ENCODE measurements at places on chromosomes 2 and 18.

- no peak for DNase-seq
Observed at GRCh38 chr2:178512484-178512883, 32.2 kb downstream of the PLEKHA3 start.

- DNase-seq: no peak
Observed at GRCh38 chr2:134771313-134771801, 52.6 kb upstream of the TMEM163 start.

DNA sequence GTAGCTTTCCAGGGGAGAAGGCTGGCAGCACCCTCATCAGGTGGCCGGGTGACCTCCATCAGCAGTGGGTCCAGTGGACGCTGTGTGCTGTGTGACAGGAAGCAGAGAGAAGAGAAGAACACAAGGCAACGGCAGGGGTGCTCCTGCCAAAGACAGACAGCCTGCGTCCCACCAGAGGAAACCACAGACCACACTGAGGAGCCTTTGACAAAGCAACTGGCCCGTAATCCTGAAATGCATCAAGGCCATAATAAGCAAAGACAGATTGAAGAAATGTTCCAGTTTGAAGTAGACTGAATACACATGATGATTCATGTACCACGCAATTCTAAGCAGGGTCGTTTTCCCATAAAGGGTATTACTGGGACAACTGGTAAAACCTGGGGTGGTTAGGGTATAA is 172.4 kb downstream of the FBXO15 start:
- DNase-seq: no peak

- DNase-seq: no peak
Observed at GRCh38 chr18:39622431-39622830, 2056.8 kb upstream of the CELF4 start.

DNA sequence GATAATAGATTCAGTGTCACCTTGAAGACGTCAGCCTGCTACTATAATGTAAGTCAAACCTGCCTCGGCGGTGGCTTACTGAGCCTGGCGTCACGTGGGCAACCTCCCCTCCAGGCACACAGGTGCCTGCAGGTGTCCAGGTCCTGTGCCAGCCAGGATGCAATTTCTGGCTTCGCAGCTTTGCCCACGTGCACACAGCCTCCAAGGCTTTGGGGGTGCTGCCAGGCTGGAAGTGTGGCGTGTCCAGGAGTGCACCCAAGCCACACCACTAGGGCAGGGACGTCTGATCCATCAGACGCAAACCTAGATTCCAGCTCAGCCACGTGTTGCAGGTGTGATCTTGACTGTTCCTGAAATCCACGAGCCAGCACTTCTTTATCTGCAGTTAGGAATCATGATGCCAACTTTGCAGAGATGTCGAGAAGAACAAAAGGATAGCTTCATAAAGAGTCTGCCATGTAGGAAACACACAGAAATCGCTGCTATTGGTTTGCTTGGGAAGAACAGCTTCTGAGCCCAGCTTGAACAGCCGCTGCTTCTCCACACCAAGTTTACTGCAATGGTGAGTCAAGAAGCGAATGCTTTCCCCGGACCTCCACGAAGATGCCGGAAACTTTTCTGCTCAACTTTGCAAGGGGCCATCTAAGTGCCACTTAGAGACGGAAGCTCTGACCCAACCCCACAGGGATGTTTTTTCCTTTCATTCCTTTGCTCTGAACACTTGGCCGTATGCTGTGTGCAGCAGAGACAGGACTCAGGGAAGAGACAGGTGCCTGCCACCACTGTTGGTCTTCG is 84.2 kb upstream of the SALL3 start:
- DNase-seq: no peak

DNA sequence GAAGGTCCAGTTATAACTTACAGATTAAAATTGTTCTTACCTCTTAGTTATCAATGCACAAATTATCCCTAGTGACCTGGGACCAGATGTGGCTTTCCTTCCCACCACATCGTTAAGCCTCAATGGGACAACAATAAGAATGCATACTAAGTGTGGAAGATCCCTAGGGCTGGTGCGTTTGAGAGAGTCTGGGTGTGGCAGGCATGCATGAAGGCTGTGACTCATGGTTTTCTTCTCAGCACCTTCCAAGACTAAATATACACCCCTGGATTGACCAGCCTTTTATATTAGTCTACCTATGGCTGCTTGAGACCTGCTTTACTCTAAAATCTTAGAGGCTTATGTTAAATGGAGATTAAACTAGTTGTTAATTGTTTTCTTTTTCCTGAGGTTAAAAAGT is 261.7 kb upstream of the SLC14A2 start:
- DNase-seq: no peak

- no peak for DNase-seq
Observed at GRCh38 chr2:36824273-36824672, 127.8 kb downstream of the VIT start.

GRCh38 chr2:47303341-47304148 is 99.4 kb upstream of the MSH2 start:
- DNase-seq: no peak

GRCh38 chr18:47595831-47596501 is 334.5 kb downstream of the SMAD2 start:
- no peak for DNase-seq

- DNase-seq: no peak
Observed at GRCh38 chr18:57433934-57434535, 1.1 kb upstream of the ONECUT2 start.

GRCh38 chr2:235979753-235980435 is 188.3 kb downstream of the GBX2 start:
- no peak for DNase-seq

- no peak for DNase-seq
Observed at GRCh38 chr18:67783196-67783946, 266.9 kb upstream of the DSEL start.

GRCh38 chr18:11124054-11124453 is 25.3 kb downstream of the PIEZO2 start:
- no peak for DNase-seq

DNA sequence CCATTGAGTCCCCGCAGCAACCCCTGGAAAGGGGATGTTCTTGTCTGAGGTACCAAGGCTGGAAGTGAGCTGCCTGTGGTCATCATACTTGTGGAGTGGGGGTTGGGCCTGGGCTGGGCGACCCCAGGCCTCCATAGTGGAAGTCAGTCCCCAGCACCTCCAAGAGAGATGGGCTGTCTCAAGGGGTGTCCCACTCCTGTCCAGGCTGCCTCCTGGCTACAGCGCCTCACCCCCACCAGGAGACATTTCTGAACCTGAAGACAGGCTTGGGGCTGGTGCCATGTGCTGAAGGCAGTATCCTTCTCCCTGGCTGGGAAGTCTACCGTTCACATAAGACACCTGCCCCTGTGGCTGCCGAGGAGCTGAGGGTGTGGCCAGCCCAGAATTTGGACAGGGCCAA is 28.9 kb downstream of the INHBB start:
- no peak for DNase-seq

- no peak for DNase-seq
Observed at GRCh38 chr2:119319593-119319992, 47.0 kb downstream of the C2orf76 start.

DNA sequence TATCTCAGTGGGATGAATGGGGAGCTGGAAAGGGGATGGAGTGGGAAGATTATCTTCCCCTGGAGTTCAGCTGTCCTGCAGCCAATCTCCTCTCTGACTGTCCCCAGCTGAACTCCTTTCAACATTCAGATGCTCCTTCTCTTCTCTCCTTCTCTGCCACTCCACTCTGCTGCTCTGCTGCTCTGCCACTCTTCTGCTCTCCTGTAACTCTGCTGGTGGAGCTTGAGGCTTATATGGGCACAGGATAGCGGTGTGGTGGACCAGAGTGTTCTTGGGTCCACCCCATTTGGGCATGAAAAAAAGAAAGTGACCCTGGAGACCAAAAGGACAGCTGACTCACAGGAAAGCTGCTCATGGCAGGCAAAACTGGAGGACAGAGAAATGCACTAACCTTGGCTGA is 26.6 kb downstream of the FAHD2B start:
- no peak for DNase-seq

DNA sequence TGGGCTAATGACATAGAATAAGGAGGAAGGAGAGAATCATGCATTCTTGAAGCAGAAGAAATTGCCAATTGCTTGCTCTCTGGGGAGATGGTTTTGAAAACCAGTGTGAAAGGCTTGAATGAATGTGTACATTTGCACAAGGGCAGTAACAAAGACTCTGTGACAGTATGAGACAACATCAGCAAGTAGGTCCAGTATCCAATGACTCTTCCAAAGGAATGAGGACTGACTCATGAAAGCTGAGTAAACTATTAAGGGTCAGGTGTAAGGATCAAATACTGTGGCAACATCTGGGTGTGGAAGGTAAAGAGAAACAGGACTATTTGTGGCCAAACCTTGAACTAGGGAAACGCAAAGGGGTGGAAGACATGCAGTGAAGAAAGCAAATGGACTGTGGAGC is 886.0 kb upstream of the CHAC2 start:
- DNase-seq: no peak

GRCh38 chr2:71353248-71353647 is 21.7 kb downstream of the ZNF638 start:
- DNase-seq: no peak

DNA sequence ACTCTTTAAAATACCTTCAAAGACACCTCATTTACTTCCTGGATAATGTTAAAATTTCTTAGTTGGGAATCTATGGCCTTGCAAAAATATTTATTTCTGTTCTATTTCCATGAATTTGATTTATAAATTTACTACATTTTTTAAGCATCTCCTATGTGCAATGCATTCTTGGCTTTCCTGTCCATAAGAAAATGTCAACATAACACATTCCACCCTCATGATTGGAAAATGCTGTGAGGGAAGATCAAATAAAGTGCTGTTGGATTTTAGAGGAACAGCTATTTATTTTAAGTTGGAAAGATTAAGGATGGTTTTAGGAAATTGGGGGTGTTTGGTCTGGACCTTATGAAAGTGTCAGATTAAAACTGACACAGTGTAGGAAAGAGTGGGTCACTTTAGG is 45.4 kb upstream of the MC4R start:
- DNase-seq: no peak

DNA sequence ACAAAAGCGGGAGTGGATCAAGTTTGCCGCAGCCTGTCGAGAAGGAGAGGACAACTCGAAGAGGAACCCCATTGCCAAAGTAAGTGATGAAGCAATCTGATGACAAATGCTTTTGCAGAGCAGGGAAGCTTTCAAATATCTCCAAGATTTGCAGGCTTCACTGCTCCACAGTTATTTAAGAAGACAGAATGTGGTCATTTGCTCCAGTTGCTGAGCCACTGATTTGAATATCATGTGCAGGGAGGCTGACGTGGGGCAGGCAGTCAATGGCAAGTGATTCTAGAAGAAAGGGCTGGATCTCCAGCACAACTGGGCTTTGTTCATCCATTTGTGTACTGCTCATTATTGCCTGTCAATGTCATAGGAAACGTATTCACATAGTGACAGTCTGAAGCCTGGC is 10.2 kb downstream of the DSG4 start:
- no peak for DNase-seq
